ENCODE measurements at places on chromosomes 4 and X.

DNA sequence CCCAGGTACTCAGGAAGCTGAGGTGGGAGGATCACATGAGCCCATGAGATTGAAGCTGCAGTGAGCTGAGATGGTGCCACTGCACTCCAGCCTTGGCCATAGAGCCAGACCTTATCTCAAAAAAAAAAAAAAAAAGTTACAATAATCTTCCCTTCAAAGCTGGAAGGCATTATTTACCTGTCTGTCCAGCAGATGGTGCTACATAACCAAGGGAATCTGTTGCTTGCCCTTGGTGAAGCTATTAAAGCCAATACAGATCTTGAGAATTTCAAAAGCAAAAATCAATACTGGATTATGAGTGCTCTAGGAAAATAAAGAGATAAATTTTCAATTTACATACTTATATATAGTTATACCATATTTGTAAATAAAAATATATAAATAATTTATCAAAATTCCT, 25.9 kb downstream of the PKD2 start:
- no peak for DNase-seq

DNA sequence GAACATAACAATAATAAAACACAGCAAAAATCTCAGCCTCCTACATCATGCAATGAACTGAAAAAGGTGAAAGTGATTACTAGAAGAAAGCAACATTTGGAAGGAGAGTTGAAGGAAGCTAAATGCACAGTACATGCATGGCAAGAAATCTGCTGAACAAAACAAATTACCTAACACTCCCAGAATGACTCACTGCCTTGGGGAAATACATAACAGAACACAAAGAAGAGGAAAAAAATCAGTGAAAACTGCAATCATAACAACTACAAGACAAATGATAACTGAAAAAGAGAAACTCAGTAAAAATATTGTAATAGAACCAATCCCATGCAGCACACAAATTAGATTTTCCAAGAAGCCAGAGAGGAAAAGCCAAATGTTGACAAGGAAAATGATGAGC, 1513.2 kb downstream of the ARAP2 start:
- DNase-seq: no peak

DNA sequence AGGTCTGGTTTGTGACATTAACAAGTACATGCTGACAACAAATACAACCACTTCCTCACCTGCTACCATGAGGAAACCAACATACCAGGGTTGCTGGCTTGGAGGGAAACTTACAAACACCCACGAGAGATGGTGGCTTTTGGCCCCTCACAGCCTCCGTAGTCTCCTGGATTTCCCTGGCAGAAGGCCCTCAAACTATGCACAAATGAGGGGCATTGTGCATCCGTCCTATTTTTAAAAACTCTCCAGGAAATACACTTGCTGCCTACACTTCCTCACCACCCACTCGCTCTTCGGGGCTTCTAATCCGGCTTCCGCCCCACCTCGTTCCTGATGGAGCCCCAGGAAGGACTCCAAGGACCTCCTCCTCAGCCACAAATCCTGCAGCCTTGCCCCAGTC, 355.0 kb upstream of the GATB start:
- no peak for DNase-seq

- no peak for DNase-seq
These were observed 3.2 kb downstream of the SPP1 start for GRCh38 chr4:87978681-87979080.

- peak; percentile 20 for DNase-seq
These were observed 32.9 kb upstream of the DKK2 start for GRCh38 chr4:107069049-107069448.

GRCh38 chr4:1249731-1250526, 999 bp upstream of the CTBP1 start:
- no peak for DNase-seq

DNA sequence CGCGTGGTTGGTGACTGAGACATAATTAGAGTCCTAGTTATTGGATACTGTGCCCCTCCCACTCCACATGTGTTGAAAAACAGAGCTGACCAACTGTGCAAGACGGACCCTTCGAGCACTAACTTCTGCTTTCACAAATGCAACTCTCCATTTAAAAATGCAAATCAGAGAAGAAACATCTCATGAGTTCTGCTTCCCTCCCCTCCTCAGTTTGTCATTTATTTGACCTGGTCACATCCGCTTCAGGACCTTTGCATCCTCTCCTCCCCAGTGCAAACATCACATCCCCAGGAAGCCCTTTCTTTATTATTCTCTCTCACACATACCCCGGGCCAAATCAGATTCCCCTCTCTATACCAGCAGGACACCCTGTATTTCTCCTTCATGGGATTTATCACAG, 38.1 kb upstream of the NOCT start:
- DNase-seq: no peak

GRCh38 chr4:94412658-94413038, 39.1 kb upstream of the PDLIM5 start:
- peak; percentile 16 for DNase-seq

DNA sequence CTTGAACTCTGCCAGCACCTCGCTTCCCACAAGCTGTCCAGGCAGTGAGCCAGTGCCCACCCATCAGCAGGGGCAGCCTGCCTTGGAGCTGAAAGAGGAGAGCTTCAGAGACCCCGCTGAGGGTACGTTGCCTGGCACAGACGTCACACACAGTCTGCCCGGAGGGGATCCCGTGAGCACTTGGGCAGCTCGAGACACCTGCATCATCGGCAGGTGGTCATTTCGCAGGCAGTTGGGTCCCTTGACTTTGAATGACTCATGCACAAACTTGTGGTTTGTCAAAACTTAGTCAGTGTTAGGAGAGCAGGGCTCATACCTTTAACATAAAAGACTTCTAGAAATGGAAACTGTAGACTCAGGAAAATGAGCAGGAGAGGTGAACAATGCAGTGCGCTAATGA, 9.9 kb downstream of the TACC3 start:
- peak; percentile 48 for DNase-seq

- DNase-seq: no peak
These were observed 25.8 kb downstream of the ADRA2C start for GRCh38 chr4:3791910-3792542.

GRCh38 chr4:169040559-169041261, 30.7 kb upstream of the CBR4 start:
- DNase-seq: no peak

DNA sequence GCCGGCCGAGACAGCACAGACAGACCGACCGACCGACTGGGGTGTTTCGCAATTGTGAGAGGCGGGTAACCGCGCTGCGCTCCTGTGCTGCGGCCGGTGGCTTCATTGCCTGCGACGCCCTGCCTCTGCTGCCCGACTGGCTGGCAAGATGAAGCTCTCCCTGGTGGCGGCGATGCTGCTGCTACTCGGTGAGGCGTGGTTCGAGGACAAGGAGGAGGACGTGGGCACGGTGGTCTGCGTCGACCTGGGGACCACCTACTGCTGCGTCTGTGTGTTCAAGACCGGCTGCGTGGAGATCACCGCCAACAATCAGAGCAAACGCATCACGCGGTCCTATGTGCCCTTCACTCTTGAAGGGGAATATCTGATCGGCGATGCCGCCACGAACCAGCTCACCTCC, 565.7 kb upstream of the SMIM31 start:
- no peak for DNase-seq

DNA sequence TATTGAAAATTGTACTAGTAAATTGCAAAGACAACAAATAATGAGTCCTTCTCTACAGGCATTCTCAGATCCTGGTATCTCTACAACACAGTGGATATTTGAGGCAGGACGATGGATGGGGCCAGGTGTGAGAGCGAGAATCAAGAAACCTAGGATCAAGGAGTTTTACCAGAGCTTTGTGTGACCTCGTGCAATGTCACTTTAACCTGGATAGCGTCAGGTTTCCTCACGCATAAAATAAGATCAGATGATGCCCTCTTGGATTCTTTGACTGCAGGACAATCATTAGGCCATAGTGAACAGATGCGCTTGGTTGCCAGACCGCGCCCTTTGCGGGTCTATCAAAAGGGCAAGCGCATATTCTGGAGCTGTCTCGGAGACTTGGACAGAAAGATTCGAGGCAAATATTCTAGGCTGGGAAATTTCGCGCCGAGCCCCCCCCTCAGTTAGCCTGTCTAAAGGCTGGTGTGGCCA, 66.6 kb downstream of the FBXO8 start:
- DNase-seq: no peak

GRCh38 chrX:56738670-56739069, 9.6 kb downstream of the NBDY start:
- DNase-seq: peak; percentile 54

DNA sequence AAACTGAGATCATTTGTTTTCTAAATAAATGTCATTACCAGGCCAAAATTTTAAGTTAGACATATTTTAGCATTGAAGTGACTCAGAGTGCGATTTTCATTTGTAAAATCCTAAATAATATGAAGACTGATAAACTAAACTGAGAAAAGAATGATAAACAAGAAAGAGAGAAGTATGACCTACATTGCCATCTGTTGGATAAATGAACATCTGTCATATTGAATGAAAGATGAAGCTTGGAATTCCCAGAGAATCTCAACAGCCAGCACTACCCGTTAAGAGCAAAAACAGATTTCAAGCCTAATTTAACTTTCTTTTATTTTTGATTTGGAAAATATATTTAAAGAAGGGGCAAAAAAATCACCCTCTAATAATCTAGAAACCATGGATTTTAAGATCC, 591.0 kb upstream of the ATOH1 start:
- DNase-seq: no peak

- DNase-seq: peak; percentile 85
These were observed 99.8 kb downstream of the ARHGAP10 start for GRCh38 chr4:147831551-147832171.

DNA sequence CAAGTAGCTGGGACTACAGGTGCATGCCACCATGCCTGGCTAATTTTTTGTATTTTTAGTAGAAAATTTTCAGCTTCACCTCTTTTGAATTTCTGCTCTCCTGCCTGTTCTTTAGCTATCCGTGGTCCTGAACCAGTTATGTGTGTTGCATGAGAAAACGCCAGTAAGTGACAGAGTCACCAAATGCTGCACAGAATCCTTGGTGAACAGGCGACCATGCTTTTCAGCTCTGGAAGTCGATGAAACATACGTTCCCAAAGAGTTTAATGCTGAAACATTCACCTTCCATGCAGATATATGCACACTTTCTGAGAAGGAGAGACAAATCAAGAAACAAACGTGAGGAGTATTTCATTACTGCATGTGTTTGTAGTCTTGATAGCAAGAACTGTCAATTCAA, 13.9 kb downstream of the ALB start:
- no peak for DNase-seq

- no peak for DNase-seq
These were observed 246.8 kb downstream of the SNCA start for GRCh38 chr4:89590128-89590527.

DNA sequence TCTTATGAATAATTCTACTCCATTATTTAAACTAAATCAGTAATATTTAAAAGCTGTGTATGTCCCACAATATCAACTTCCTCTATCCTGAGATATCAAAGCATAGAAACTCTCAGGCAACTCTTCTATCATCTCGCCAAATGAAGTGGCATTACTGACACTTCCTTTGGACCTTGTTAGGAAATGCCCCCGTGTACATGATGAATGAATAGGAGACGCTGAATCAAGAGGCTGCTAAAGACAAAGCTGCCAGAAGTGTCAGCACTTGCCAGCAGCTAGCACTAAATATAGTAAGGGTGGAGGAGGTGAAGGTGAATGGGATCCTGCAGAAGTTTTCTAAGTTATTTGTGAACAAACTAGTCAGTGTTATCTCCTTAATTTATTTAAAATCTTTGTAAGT, 99.5 kb upstream of the BLTP1 start:
- no peak for DNase-seq

DNA sequence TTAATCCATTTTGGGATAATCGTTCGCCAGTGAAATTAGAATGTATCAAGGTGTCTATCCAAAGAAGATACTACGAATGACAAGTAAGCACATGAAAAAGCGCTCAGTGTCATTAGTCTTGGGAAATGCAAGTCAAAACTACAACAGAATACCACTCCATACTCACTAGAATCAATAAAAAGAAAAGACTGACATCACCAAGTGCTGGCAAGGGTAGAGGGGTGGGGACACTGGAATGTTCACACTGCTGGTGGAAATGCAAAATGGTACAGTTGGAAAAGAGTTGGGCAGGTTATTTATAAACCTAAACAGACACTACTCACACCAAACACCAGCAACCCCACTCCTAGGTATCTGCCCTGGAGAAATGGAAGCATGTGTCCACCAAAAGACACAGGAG, 11.2 kb downstream of the WDR1 start:
- DNase-seq: no peak

GRCh38 chrX:105018865-105019264, 201.6 kb downstream of the TEX13A start:
- no peak for DNase-seq

DNA sequence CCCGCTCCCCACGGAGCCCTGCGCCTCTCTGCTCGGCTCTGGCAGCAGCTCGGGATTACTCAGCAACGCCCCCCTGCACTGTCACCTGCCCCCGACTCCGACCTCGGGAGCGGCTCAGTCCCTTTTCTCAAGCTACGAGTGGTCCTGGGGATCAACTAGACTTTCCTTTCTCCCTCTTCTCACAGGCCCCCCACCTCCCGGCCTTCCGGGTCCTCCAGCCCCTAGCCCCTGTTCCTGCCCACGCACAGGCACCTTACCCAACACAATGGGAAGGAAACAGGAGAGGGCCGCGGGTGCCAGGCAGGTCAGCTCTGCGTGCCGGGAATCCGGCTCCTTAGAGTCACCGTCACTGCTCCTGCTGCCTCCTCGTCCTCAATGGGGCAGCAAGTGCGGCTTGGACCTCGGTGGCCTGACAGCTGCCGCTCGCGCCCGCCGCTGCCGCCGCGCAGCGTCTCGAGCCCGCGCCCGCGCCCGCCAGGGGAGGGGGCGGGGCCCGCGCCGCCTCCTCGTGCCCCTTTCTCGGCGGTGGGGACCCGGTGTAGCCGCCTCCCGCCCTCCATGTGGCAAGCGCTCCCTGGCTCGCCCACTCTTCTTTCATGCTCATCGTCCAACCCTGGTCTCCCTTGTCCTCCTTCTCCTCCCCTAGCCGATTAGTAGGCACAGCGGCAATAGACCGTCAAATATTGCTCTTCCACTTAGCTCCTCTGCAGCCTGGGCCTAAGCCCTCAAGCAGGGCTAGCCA, at the start of gene RAB9B:
RAB9B (minus strand) TSS at position 455 of the 742 bp plus-strand sequence. CDS start 6,473 bp downstream, outside the sequence.
- DNase-seq: no peak

DNA sequence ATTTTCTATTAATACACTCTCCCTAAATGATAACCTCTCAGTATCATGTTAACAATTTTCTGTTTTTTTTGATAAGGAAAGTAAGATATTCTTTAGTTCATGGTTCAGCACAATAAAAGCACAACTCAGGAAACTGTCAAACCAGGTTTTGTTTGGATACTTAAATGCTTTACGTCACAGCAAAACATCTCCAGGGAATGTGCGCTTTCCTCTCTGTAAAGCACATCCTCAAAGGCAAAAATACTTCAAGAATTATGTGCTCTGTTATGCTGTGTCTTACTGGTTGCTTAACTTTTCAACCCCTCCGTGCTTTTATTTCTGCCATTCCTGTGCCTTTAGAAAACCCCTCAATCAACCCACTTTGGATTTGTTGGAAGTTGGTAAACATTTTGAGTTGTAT, 27.8 kb downstream of the SNX25 start:
- DNase-seq: no peak

GRCh38 chrX:71652405-71652804, 14.9 kb upstream of the LOC101059915 start:
- no peak for DNase-seq

- DNase-seq: no peak
These were observed 131.8 kb downstream of the ENOX2 start for GRCh38 chrX:130771230-130771629.

- DNase-seq: no peak
These were observed 4.2 kb upstream of the SRPK3 start for GRCh38 chrX:153776611-153777045.

Data from epithelial cell of prostate (primary cell).